ENCODE measurements at places on chromosomes 16 and 17.

DNA sequence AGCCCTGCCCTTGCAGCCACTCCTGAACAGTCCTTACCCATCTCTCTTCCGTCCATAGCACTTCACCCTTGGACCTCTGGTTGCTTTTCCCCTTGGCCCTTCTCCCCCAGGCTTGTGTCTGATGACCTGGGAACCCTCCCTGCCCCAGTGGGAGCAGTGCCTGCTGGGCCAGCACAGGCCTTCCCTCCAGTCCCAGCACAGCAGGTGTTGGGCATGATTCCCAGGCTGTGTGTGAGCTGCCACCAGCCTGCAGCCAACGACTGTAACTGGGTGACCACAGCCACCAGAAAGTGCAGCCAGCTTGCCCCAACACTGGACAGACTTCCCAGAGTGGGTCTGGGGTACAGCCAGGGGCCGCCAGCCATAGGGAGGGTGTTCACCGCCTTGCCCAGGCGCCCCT, 30.0 kb downstream of the CRAMP1 start:
- no peak for DNase-seq

- DNase-seq, result no peak
These were observed 112.7 kb downstream of the NPIPB5 start for GRCh38 chr16:22623351-22623781.

- DNase-seq, result no peak
These were observed 6.2 kb downstream of the ECI1 start for GRCh38 chr16:2244926-2245795.

DNA sequence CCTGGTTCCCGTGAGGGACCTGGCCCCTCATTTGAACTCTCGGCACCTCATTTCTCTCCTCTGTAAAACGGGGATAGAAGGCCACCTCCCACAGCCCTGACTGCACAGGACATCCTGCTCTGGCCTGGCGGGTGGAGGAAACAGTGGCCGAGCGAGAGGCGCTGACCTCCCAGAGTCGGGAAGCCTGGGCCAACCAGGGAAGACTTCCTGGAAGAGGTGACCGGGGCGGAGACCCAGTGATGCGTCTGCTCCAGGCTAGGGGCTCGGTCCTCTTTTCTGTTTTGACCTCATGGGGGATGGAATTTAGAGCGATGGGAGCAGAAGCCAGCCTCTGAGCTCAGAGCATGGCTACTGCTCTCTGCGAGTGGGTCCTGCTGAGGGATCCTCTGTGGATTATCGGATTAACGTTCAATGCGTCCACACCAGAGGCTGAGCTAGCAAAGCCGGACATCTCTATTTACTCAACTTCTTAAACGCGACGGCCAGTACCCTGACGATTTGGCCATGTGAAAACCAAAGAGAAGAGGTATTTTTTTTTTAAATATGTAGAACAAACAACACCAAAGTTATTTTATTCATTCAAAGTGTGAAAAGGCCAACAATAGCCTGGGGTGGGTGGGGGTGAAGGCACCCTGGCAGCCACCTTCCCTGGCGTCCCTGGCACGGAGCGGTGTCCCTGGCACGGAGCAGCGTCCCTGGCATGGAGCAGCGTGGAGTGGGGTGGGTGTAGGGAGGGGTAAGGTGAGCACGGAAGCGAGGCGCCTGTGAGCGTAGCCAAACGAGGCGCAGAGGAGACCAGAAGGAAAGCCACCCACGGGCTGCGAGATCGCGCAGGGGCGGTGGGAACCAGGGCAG, 9.2 kb upstream of the MSLN start:
- no peak for DNase-seq

DNA sequence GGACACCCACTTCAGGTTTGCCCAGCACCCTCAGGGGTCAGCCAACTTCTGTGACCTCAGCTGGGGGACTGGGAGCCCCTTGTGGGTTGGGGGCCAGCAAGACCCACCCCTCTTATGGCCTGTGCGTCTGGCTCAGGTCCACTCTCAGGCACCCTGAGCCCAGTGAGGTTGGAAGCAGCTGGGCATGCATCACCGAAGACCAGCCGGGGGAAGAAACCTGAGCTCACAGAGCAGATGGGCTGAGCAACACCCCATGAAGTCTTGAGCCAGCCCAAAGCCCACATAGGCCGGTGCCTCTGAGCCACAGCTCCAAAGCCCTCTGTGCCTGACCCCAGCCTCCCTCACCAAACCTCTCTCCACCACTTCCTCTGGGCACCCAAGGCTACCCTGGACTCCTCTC, 166.7 kb downstream of the RBFOX3 start:
- no peak for DNase-seq

DNA sequence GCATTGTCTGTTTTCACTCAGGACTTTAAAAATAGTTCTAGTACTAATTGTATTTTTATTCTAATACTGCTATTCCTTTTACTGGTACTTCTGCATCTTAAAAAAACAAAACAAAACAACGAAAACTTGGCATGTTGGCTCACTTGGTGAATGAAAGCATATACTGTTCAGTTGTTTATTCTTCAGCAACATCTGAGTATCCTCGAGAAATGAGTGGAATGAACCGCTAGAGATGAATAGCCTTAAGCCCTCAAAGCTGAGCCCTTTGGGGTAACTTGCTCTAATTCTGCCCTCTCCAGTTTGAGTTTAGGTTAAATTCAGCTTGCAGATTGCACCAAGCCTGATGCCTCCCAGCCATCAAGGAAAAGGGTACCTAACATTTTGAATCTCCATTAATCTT, 126.5 kb downstream of the WWOX start:
- no peak for DNase-seq

- no peak for DNase-seq
These were observed at the start of gene OR4D2 for GRCh38 chr17:58166682-58167081. TSS of gene OR4D2 (plus strand) at chr17:58166982. CDS start at chr17:58169656, 2,674 bp downstream.

DNA sequence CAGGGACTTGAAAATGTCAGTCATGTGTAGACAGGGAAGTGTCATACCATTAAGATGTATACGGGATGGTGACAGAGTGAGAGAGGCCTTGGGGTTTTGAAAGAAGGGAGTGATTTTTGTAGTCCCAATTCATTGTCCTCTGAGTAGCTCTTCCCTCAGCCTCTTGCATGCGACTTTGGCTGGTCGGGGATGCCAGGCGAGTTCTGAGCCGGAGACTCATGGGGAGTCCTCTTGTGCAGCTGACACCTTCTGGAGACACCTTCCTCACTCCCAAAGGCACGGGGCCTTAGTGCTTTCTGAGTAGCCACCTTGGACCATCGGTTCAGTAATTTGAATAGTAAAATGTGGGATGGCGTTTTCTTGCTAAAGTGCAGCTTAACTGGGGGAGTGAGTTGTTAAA, 144.7 kb downstream of the PRKCA start:
- DNase-seq, result no peak

DNA sequence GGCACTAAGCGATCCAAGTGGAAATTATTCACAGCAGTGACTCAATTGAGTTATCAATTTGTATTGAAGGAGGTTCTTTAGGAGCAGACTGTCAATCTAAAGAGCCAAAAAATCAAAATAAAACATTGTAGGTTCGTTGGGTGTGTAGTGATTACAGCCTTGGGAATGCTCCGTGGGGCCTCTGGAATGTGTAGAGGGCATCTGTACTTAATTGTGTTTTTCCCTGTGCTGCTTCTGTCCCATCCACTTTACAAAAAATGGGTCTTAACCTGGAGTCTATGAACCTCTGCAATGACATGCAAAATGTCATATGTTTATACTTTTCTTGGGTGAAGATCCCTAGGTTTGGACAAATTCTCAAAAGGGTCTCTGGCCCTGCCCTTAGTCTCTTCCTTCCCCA, 215.1 kb downstream of the CCDC182 start:
- no peak for DNase-seq

DNA sequence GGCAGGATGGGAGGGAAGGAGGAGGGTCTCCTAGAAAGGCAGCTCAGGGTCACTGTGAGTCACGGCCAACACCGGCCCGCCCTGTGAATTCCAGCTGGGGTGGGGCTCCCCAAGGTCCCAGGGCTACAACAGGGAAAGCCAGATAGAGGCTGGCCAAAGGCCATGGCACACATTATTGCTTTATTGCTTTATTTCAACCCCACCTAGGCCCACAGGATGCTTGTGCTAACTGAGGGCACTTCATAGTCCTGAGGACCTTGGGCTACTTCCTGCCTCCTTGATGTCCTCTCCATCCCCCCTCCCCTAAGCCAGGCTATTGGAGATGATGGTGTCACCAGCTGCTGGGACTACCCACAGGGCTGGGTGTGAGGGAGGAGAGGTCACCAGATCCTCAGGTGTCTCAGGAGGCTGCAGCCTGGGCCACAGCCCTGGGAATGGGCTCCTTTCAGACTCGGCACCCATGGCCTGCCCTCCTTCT, 26.1 kb downstream of the LRRC75A start:
- no peak for DNase-seq

- DNase-seq, result no peak
These were observed 13.6 kb downstream of the CARHSP1 start for GRCh38 chr16:8855051-8855786.

GRCh38 chr16:74591876-74592650, 14.9 kb downstream of the GLG1 start:
- no peak for DNase-seq

- DNase-seq, result no peak
These were observed 1.4 kb downstream of the CENPV start for GRCh38 chr17:16351831-16352230.

GRCh38 chr16:69307856-69308255, 3.3 kb upstream of the VPS4A start:
- DNase-seq, result no peak

DNA sequence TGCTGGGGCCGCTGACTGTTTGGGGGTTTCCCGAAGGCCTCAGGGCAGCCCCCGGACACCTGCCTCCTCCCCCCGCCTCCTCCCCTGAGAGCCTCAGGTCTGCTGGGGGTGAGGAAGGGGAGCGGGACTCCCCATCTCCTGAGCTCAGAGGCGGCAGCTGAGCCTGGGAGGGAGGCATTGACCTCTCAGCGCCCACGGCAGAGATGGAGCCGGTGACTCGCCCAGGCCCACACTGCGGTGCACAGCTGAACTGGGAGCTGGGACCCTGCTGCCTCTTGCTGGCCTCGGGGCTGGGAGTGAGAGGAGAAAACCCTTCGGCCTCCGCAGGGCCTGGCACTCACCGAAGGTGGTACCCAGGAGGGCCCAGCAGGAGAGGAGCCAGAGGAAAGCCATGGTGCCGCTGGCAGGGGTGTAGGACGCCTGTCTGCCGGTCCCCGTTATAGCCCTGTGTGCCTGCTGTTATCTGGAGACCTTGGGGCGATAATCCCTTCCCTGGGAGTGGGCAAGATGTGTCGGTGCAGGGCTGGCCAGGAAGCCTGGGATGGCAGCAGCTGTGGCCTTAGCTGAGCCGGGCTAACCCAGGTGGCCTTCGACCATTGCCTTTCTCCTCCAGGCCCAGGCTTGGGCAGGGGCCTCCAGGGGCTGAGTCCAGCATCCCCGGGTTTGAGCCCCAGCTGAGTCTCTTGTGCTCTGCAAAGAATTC, at the start of gene CTRB2:
Gene CTRB2, minus strand, starts transcription at position 413 of the 703 bp plus-strand sequence. Its CDS starts 20 bp downstream, at position 393.
- DNase-seq, result no peak

DNA sequence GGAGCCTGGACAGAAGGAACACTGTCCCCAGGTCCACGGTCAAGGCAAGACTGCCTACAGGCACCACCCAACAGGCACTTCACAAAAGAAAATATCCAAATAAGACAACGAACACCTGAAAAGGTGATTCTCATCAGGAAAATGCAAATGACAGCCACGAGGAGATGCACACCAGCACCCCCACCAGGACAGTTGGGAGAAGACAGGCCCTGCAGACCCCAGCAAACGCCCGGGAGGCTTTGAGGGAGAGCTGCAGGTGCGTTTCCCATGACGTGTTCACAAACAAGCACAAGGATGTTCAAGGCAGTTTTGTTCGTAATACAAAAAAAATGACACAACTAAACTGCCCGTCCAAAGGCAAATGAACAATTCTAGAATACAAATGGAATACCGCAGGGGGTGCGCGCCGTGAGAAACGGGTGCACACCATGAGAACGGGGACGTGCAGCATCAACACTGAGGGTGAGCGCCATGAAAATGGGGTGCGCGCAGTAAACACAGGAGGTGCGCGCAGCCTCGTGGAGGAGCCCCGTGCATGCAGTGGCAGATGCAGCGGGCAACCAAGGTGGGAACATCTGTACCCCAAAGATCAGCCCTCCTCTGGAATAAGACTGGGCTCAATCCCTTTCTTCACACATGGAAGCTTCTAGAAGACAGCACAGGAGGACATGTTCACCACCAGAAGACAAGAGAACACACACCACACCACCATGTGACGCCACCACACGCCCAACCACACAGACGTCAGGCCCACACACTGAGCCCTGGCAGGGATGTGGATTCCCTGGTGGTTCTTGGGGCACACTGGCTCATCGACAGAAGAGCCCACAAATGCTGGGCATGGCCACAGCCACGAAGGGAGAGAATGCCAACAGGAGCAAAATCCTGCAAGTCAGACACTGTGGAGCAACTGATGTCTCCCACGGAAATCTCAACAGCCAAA, 91.2 kb downstream of the ZNF778 start:
- DNase-seq, result no peak

DNA sequence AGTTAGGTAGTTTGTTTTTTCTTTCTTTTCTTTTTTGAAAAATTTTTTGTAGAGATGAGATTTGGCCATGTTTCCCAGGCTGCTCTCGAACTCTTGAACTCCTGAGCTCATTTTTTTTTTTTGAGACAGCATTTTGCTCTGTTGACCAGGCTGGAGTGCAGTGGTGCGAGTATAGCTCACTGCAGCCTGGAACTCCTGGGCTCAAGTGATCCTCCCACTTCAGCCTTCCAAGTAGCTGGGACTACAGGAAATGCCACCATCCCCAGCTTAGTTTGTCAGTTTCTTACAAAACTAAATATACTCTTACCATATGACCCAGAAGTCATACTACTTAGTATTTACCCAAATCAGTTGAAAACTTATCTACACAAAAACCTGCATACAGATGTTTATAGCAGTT, 14.4 kb upstream of the FBXO47 start:
- DNase-seq, result no peak

- DNase-seq, result no peak
These were observed 71.3 kb downstream of the RTN4RL1 start for GRCh38 chr17:1953831-1954230.

DNA sequence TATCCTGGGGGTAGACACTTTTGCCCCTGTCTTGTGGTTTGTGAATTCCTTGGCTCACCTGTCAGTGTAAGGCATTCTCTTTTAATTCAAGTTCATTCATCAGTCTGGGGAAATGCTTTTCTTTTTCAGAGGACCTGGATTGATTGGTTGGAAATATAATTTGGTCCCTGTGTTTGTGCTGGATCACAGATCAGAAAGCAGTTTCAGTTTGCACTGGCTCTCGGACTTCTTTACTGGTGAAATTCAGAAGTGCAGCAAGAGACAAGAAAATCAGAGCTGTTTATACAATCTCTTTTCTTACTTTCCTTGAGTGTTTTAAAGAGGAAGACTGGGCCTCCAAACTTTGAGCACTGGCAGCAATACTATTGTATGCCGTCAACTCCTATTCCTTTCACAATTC, 161.8 kb upstream of the KCNJ16 start:
- no peak for DNase-seq

GRCh38 chr16:7332611-7333010, at the start of gene RBFOX1:
TSS of gene RBFOX1 (plus strand) at chr16:7332845.
- DNase-seq, result no peak

- DNase-seq, result no peak
These were observed 279.9 kb downstream of the IRX3 start for GRCh38 chr16:54006693-54007092.

All from mucosa of gallbladder (tissue), 1 donor.